ENCODE measurements at places on chromosomes 11 and 22.
A peak's percentile ranks its signal among the peaks of the same experiment; 100 is the strongest.

DNA sequence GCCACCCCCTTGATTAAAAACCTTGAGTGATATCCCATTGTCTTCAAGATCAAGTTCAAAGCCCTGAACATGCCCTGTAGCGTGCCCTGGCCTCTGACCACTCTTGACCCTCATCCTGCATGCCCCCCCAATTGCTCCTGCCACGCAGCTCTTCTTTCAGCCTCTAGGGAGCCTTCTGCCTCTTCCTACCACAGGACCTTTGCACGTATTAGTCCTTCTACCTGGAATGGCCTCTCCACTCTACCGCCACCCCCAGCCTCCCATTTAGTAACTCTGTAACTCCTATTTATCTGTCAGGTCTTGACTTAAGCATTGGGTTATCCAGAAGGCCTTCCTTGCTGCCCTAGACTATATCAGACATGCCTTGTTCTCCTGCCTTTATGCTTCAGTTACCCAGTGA is 203.6 kb downstream of the TRIM29 start:
- no peak for DNase-seq

DNA sequence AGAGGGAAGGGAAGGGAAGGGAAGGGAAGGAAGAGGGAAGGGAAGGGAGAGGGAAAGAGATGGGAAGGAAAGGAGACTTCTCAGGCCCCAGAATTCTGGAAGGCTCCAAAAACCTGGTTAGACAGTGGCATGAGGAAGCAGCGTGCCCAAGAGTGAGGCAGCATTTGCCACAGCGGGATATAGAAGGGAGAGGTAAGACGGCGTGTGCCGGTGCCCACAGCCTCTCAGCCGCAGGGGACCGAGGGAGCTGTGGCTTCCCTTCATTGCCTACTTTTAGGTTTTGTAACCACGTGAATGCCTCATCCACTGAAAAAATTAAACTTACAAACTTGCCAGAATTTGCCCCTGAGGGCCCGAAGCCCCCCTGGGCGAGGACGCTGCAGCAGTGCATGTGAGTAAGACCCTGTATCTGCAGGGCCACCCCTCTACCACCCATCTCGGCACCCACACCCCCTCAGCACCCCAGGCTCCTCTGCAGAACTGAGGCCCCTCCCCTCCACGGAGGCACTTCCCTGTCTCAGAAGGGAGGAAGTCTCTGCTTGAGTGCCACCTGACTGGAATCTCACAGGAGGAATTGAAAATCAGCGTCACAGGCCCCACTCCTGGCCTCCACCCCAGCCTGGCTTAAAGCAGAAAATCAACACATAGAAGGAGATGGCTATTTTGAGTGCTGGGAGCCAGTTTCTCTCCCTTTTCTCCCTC is 58.1 kb downstream of the LINC01488 start:
- DNase-seq, result no peak

GRCh38 chr11:96189351-96189750 is 153.6 kb downstream of the MAML2 start:
- no peak for DNase-seq

GRCh38 chr11:119964136-119965025 is 173.5 kb downstream of the TRIM29 start:
- no peak for DNase-seq

DNA sequence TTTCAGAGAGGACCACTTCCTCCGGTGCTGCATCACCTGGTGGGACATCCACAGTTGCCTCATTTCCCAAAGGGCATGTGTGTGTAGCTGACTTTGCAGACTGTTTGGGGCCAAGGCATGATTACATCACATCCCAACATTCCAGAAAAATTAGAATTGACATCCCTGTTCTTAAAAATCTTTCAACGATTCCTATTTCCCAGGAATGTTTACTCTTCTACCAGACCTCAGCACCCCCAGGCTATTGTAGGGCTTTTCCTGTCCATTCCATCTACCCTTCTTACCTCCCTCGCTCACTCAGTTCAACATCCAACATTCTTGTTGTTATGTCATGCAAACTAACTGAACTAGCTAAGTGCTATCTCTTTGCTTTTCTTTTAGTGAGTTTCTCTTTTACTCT is 37.3 kb downstream of the PIWIL4 start:
- no peak for DNase-seq

DNA sequence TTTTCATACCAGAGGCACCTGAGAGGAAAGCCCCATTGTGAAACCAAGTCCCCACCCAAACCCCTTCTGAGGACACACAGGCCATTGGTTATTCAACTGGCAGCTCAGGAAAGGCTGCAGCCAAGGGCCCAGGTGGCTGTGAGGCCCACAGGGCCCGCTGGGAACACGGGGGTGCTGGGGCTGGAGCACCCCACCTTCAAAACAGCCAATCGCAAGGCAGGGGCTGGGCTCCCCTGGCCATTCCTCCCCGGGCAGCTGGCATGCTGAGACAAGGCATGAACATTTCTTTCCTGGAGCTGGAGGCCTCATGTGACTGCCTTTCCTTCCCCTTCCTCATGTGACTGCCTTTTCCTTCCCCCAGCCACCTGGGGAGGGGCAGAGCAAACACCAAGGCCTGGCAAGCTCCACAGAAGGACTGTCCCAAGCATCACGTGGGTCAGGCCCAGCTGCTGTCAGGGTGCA is 76.9 kb downstream of the PIWIL3 start:
- DNase-seq, result no peak

GRCh38 chr11:68040101-68040956 is 1.5 kb downstream of the TCIRG1 start:
- no peak for DNase-seq

DNA sequence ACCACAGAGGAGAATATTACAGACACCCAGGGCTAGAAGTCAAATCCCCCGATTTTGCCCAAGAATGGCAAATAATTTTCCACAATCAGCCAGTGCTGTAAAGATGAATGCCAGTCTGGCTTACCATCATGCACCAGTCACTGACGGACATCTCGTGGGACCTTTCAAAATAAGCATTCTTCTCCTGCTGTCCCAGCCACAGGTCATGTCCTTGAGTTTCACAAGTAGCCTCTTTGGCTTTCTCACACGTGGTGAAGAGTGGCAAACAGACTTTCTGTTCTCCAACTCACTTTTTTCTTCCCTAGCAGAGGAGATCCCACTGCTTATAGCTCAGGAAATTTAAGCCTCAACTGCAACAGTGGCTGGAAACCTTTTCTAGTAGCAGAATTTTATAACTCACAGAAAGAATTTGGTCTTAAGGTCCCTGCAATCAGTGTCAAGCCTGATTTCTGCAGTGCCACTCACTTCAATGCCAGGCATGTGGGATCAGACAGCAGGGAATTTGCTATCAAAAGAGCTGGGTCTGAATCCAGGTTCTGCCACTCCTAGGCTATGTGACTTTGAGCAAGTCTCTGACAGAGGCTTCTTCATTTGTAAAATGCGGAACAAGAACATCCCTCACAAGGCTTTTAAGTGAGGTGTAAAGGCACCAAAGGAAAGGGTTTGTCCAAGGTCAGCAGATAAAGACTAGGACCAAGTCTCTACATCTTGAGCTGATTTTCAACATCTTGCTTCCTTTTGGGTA is 3.6 kb downstream of the PIK3IP1 start:
- no peak for DNase-seq

- DNase-seq, result no peak
Observed at GRCh38 chr11:75762885-75763284, 5.7 kb upstream of the DGAT2 start.

- no peak for DNase-seq
Observed at GRCh38 chr11:70418130-70418529, 19.8 kb downstream of the CTTN start.

- DNase-seq, result no peak
Observed at GRCh38 chr11:132948252-132948651, 584.0 kb downstream of the OPCML start.

GRCh38 chr22:45426387-45426786 is 12.9 kb downstream of the RIBC2 start:
- no peak for DNase-seq

DNA sequence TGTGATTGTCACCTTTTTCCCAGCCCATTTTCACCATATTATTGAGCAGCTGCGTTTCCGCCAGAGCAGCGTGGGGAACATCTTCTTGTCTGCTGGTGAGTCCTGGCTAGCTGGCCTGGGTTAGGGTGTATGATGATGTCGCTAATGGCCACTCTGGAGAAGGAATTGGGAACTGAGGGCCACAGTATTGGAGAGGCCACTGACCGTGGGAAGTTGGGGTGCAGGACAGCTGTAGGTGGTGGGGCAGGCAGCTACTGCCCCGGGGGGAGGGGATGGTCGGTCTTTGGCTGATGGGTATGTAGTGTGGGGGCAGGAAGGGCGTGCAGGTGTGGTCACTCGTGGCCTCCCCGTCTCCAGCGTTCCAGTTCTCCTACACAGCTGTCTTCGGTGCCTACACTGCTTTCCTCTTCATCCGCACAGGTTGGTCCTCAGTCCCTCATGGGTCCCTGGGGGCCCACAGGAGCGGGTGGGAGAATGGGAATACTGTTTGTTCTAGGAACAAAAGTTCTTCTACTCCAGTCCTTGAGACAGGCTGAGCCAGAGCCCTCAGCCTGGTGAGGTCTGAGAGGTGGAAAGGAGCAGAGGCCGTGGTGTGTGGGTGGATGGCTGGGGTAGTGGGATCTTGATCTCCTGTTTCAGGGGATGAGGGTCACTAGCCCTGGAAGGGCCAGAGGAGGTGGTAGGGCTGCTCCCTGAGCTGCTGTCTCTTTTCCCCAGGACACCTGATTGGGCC is 2.1 kb downstream of the RCE1 start:
- DNase-seq, result no peak

GRCh38 chr22:34976474-34976873 is 89.5 kb upstream of the ISX start:
- DNase-seq, result no peak

DNA sequence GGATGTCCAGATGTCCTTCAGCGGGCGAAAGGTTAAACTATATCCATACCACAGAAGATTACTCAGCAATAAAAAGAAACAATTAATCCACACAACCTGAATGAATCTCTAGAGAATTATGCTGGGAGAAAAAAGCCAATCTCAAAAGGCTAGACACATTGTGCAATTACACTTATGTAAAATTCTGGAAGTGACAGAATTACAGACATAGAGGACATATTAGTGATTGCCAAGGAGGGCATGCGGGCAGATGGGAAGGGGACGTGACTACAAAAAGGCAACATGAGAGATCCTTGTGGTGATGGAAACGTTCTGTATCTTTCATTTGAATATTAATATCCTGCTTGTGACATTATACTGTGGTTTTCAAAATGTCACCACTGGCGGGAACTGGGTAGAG is 103.5 kb upstream of the BMAL1 start:
- no peak for DNase-seq

- DNase-seq, result no peak
Observed at GRCh38 chr11:20027556-20028013, 132.7 kb downstream of the DBX1 start.

- no peak for DNase-seq
Observed at GRCh38 chr11:16000065-16000464, 356.3 kb downstream of the SOX6 start.

DNA sequence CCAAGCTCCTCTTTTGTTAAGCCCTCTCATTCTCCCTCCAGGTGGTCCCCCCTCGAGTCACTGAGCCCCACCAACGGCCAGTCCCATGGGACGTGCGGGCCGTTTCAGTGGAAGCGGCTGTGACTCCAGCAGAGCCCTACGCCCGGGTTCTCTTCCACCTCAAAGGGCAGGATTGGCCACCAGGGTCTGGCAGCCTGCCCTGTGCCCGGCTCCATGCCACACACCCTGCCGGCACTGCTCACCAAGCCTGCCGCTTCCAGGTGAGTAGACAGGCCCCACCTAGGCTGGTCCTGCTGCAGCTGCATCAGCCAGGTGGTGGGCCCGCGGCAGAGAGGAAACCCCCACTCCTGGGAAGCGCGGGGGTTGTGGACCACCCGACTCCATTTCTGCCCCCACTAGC is 3.3 kb downstream of the TMEM132A start:
- DNase-seq, result no peak

GRCh38 chr22:31278151-31278621 is 14.1 kb downstream of the PIK3IP1 start:
- no peak for DNase-seq

- DNase-seq, result no peak
Observed at GRCh38 chr11:46555267-46556054, 38.4 kb downstream of the AMBRA1 start.

- DNase-seq, result no peak
Observed at GRCh38 chr11:86636275-86636674, 36.1 kb downstream of the ME3 start.

DNA sequence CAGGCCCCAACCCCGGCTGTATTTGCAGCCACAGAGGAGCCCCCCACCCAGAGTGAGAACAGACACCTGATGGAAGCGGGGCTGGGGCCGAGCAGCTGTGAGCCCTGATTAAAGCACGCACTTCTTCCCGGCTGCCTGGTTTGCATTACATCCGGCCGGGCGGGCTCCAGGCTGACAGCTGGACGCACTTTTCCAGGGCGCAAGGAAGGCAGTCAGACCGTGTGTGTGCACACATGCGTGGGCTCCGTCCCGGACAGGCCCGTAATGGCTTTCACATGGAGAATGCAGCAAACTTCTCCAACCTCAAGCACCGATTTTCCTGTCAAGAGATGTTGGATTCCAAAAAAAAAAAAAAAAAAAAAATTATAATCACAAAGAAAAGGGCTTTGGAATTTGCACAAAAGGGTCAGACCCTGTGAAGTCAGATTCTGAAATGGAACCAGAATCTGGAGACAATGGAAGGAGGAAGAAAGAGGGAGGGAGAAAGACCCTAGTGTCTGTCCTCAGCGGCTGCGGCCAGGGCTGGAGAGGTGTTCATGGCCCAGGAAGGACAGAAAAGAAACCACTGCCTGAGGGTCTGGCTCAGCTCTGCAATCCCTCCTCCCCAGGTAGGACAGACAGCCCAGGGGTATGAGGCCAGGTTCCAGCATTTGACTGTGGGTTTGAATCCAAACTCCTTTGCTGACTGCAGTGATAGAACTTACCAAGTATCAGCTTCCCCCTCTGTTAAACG is 365.5 kb downstream of the MN1 start:
- DNase-seq, result peak; percentile 73

GRCh38 chr22:48714231-48714630 is 1113.4 kb downstream of the BRD1 start:
- DNase-seq, result no peak

DNA sequence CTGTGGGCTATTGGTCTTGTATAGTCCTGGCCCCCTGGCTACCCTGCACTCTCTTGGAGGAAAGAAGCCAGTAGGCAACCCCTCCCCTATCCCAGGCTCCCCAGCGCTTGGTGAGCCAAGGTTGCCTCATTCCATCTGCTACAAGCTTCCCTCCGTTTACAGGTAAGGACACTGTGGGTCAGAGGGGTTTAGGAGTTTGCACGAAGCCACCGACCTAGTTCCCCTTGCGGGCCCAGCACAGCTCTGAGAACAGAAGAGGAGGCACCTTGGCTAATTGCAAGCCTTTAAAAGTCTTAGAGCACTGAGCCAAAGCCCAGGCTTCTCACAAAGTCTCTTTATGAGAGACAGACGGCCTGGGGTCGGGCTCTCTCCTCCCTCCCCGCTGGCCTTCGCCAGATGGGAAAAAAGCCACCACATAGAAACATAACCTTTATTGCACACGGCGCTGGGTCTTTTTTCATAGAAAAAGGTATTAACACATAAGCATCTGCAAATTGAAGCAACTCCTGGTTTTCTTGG is 99.8 kb downstream of the CEP164 start:
- no peak for DNase-seq
